ENCODE measurements at places on chromosomes 3 and 15.

DNA sequence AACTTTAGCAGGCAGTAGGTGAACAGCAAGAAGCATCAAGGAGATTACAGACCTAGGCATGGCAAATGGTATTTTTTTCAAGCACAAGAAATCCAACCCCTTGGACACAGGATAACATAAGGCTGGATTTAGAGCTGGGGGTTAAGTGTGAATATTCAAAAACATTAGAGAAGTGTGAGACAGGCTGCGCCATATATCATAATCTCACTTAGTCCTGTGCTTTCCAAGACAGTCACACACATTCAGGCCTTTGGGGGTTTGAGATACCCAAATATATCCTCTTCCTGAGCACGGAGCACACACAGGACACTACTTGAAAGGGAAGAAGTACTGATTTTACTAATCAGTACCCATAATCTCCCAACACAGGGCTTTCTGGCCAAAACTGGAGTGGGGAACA lies 83.0 kb upstream of the CLDN18 start:
- DNase-seq: no peak

GRCh38 chr3:129624347-129625071 lies 18.0 kb upstream of the PLXND1 start:
- no peak for DNase-seq

- no peak for DNase-seq
Observed at GRCh38 chr3:126460381-126460780, 15.3 kb downstream of the ZXDC start.

- no peak for DNase-seq
Observed at GRCh38 chr15:83998486-83998885, 237.1 kb upstream of the GOLGA6L4 start.

- DNase-seq: no peak
Observed at GRCh38 chr3:99895703-99896441, 78.2 kb downstream of the CMSS1 start.

- DNase-seq: no peak
Observed at GRCh38 chr15:96360581-96361308, 30.2 kb downstream of the NR2F2 start.

- no peak for DNase-seq
Observed at GRCh38 chr3:44414517-44415090, 62.9 kb downstream of the ZNF445 start.

DNA sequence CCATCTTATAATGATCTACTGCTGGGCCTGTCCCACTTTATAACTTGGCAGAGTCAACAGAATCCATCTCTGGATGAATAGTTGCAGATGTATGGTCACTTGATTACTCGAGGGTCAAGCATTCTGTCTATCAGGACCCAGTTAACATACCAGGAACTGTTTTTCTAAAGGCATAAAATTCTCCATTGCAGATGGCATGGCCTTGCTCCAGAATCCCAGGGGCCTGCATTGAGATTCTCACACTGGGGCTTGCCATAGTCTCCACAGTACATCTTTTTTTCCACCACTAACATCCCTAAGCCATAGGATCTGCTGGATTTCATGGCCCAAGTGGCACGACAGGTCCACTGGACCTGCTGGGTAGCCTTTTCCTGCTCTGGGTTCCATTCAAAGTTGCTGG lies 68.5 kb upstream of the CACNA1D start:
- no peak for DNase-seq

- no peak for DNase-seq
Observed at GRCh38 chr3:186628756-186629155, 11.4 kb upstream of the FETUB start.

GRCh38 chr3:188845514-188845913 lies 326.3 kb upstream of the TPRG1 start:
- no peak for DNase-seq

GRCh38 chr15:40857601-40858341 lies 13.9 kb downstream of the SPINT1 start:
- peak; percentile 76 for DNase-seq

GRCh38 chr3:194296454-194297263 lies 54.5 kb downstream of the CPN2 start:
- no peak for DNase-seq

GRCh38 chr3:47266709-47267489 lies 15.7 kb downstream of the KIF9 start:
- peak; percentile 39 for DNase-seq

GRCh38 chr3:113275258-113275556 lies 63.9 kb downstream of the BOC start:
- DNase-seq: no peak

GRCh38 chr15:49255966-49256759 lies 86.1 kb downstream of the GALK2 start:
- DNase-seq: no peak

GRCh38 chr3:197302696-197303341 lies 4.4 kb upstream of the DLG1 start:
- DNase-seq: no peak

- no peak for DNase-seq
Observed at GRCh38 chr15:85616549-85617110, 178.1 kb downstream of the KLHL25 start.

- DNase-seq: no peak
Observed at GRCh38 chr15:99054025-99054387, 46.4 kb upstream of the PGPEP1L start.

DNA sequence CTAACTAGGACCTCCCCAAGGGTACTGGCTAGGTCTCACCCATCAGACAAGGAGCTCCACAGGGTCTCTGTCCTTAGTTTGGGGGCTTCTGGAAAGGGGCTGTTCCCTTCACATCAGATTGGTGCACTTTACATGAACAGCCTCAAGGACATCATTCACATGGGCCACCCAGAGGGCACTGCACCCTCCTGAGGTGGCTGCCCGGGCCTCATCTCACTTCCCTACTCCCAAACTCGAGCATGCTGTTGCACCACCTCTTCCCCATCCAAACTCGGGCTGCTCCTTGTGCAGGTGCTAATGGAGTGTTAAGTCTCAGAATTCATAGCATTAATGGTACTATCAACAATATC lies 48.1 kb downstream of the RAB11A start:
- no peak for DNase-seq

DNA sequence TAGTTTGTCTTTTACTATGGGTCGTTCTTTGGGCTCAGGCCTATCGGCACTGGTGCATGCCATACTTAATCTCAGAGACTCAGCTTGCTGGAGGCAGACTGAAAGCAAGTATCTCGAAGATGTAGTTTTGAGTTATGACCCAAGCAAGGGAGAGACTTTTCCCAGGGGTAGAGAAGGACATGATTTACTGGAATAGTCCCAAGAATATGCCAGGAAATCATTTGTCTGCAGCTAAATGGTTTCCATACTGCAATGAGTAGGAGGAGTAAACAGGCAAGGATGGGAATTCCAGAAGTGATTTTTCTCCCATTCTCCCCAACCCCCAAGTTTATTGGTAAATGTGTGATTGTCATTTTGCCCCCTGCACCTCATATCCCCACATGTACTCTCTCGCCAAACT lies 35.4 kb upstream of the LACTB start:
- DNase-seq: no peak

- no peak for DNase-seq
Observed at GRCh38 chr15:33209575-33210481, 15.3 kb upstream of the FMN1 start.

GRCh38 chr3:15979900-15980299 lies 182.1 kb upstream of the ANKRD28 start:
- DNase-seq: no peak

DNA sequence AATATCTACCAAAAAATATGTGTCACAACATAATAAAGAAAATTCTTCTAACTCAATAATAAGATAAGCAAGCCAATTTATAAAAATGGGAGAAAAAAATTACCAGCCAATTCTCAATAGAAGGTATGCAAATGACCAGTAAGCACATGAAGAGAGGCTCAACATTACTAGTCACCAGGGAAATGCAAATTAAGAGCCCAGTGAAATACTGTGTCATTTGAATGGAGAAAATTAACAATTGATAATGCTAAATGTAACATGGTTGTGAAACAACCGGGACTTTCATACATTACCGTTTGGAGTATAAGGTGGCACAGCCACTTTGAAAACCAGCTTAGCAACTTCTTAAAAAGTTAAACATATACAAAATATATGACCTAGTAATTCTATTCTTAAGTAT lies 460.7 kb downstream of the IGSF11 start:
- DNase-seq: no peak

- no peak for DNase-seq
Observed at GRCh38 chr3:190307164-190307545, 15.1 kb downstream of the CLDN1 start.

GRCh38 chr3:127961963-127962362 lies 46.9 kb downstream of the KBTBD12 start:
- DNase-seq: no peak

All from stimulated activated CD8-positive, alpha-beta memory T cell treated with anti-CD3 and anti-CD28 coated beads, Interleukin-15, amount 100 ng/mL, for 1 hour (primary cell).